ENCODE measurements at places on chromosomes 2 and 18.

- DNase-seq, result no peak
These were observed 121.1 kb downstream of the LAMA3 start for GRCh38 chr18:23810396-23810795.

- no peak for DNase-seq
These were observed 36.5 kb upstream of the CYTIP start for GRCh38 chr2:157480182-157480961.

DNA sequence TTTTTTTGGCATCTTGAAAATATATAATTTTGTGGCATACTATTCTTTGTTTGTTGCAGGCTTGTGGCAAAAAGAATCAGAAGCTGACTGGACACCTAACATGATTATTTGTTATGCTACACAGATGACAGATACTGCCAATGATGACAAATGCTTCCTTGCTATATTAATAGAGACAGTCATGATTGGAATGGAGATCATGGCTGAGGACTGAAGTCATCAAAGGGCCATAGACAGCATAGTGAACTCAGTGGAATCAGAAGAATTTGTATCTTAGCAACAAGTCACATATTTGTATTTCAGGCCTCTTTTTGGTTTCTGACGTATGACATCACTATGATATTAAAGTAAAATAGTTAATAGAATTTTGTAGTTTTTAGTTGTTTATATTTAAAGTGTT lies 1003.8 kb upstream of the DDX18 start:
- no peak for DNase-seq

- DNase-seq, result no peak
These were observed 112.1 kb downstream of the FTCDNL1 start for GRCh38 chr2:199738727-199739412.

- no peak for DNase-seq
These were observed 7.6 kb downstream of the TRIP12 start for GRCh38 chr2:229914171-229914570.

DNA sequence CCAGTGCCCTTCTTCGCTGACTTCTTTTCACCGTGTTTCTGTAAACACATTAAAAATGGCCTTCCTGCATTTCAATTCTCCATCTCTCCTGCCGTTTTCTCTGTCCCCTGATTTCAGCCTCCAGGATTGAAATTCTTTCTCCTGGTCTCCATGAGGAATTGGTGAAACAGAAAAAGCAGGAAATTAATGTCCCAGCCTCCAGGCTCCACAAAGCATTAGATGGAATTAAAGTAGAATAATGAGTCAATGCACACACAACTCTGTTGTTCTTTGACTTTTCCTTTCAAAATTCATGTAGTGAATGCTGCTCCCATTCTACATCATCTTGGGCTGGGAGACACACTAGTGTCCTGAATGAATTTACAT lies 209.5 kb downstream of the KLHL29 start:
- no peak for DNase-seq

DNA sequence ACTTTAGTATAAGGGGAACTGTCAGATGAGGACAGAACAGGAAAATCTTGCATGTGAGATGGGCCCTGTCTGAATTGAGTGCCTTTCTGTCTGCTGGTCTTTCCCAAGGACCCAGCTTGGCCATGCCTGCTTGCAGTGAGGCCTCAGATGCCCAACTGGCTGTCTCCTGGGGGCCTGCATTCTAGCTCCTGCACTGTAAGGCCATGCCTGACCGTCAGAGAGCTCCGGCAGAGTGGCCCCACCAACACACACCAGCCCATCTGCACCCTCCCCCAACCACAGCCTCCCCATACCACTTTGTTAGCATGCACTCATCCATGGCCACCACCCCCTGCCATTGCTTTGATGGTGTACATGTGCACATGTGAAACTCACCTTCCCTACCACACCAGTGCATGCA lies 190.4 kb upstream of the RPRM start:
- no peak for DNase-seq

DNA sequence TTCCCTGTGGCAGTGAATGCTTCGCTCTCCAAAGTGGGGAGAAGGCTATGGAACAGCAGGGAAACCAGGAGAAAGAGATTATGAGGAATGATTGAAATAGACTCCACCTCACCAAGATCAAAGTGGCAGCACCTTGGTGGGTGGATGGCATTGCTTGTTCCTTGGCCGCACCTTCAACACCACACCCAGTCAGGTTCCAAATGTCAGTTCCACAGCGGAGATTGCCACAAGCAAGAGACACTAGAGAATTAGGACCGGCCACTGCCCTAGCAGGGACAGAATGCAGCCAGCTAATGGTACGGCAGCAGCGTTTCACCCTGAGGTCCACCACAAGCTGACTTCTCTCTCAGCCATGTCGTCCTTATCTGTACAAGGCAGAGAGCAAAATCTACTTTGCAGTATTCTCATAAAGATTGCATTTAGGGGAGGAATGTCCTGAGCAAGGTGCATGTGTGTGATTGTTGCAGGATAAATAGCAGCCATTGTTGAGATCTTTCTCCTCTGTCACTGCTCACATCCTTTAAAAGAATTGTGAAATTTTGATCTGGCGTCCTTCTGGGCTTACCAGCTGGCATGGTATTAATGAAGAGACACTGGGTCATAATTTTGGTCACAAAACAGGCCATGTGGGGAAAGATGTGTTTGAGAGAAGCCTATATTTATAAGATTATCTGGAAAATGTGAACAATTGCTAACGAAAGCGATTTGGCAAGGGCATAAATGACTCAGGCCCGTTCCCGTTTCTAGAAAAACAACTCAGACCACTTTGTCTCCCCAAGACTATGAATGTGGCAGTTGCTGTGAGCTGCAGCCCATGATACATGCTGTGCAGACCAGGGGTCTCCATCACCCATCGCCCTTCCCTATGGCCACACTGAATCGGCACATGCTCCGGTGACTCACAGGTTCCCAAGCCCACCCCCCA lies 228.6 kb upstream of the ID2 start:
- DNase-seq, result no peak

- DNase-seq, result no peak
These were observed 489.1 kb upstream of the LRATD1 start for GRCh38 chr2:14143435-14143834.

DNA sequence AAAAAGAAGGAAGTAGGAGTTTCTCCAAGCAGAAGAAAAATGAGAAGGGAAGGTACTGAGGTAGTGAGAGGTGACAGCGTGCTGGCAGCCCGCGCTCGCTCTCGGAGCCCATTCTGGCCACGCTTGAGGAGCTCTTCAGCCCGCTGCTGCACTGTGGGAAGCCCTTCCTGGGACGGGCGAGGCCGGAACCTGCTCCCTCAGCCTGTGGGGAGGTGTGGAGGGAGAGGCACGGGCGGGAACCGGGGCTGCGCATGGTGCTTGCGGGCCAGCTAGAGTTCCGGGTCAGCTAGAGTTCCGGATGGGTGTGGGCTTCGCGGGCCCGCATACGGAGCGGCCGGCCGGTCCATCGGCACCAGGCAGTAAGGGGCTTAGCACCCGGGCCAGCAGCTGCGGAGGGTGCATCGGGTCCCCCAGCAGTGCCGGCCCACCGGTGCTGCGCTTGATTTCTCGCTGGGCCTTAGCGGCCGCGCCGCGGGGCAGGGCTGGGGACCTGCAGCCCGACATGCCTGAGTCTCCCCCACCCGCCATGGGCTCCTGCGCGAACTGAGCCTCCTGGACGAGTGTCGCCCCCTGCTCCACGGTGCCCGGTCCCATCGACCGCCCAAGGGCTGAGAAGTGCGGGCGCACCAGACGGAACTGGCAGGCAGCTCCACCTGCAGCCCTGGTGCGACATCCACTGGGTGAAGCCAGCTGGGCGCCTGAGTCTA lies 11.1 kb upstream of the CYS1 start:
- DNase-seq, result peak; percentile 54

GRCh38 chr2:138707392-138708074 lies 72.7 kb downstream of the NXPH2 start:
- no peak for DNase-seq

DNA sequence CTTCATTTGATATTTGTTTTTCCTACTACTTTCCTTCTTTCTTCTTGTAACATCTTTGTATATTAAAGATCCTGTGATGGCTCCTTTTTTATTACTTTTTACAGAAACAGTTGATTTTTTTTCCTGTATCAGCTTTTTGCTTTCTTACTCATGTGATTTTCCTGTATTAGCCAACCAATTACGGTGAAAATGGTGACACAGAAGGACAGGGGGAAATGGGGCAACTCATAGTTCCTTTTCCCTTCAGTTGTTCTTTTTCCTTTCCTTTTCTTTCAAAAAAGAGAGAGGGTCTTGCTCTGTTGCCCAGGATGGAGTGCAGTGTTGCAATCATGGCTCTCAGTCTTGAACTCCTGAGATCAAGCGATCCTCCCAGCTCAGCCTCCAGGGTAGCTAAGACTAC lies 117.8 kb downstream of the ATL2 start:
- no peak for DNase-seq

GRCh38 chr2:6499691-6500090 lies 366.0 kb downstream of the CMPK2 start:
- no peak for DNase-seq

DNA sequence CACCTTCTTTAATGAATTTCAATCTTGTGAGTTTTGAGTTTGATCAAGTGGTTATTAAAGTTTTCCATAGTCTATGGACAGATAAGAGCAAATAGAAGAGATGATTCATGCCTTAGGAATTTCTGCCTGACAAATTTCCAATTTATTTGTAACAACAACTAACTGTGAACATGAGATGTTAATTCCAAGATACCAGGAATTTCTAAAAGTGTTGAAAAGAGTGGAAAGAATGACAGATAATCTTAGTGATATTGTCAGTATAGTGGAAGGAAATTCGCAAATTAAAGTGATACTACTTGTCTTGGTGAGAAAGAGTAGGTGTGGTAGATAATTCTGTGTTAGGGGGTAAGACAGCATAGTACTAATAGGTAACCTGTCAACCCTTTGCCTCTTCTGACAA lies 82.4 kb downstream of the AGPS start:
- no peak for DNase-seq

DNA sequence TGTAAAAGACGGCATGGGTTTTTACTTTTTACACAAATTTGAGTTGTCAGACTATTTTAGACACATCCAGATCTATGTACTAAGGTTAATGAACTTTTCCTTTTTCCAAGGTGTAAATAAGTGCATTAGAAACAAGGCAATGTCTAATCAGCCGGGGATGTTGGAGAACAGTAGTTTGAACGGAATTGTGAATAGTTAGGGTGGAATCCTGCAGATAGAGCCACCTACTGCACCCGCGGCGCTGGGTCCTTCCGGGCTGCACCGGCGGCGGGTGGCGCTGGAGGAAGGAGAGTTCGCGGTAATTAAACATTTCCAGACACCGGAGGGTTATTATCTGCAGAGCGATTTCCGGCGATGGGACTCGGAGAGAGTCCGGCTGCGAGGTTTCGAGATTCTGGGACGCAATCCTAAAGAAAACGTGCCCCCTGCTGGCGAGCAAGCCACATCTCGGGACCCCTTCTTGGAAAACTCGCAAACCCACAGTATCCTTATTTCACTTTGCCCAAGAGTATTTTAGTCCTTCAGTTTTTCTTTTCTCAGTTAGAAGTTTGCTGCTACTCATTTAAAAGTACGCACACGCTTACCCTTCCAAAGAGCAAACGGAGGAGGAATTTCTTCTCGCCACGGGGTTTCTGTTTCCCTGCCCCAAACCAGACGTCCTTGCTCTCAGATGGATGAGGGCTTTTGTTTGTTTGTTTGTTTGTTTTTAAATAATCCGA lies 4.5 kb upstream of the OSR1 start:
- DNase-seq, result no peak

DNA sequence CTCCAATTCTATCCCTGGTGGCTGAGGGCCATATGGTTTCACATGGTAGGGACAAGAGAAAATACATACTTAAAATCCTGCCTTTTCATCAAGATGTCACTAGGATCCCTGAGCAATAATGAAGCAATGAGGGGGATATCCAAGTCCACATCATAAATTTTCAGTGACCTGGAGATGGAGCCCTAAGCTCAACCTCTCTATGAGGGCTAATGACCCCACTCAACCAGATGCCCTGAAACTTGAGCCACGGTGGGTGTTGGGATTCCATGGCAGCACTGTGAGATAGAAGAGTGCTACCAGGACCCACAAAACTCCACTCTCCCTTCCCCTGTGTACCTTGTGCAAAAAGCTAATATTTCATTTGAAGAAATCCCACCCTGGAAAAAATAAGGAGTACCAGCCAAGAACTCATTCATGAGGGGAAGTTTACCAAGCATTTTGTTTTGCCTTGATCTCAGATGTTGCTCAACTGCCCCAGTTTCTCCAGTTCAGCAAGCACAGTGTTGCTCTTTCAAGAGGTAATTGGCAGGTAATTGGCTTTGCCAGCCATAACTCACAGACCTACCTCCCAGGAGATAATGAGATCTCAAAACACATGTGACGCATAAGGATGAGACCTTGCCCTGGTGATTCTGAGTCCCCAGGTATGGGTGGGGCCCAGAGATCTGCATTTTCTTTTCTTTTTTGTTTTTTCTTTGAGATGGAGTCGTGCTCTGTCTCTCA lies 51.0 kb upstream of the TTC39C start:
- no peak for DNase-seq

GRCh38 chr2:56580242-56580641 lies 396.5 kb downstream of the CCDC85A start:
- DNase-seq, result no peak

GRCh38 chr2:115867024-115867423 lies 1424.6 kb downstream of the DPP10 start:
- no peak for DNase-seq

DNA sequence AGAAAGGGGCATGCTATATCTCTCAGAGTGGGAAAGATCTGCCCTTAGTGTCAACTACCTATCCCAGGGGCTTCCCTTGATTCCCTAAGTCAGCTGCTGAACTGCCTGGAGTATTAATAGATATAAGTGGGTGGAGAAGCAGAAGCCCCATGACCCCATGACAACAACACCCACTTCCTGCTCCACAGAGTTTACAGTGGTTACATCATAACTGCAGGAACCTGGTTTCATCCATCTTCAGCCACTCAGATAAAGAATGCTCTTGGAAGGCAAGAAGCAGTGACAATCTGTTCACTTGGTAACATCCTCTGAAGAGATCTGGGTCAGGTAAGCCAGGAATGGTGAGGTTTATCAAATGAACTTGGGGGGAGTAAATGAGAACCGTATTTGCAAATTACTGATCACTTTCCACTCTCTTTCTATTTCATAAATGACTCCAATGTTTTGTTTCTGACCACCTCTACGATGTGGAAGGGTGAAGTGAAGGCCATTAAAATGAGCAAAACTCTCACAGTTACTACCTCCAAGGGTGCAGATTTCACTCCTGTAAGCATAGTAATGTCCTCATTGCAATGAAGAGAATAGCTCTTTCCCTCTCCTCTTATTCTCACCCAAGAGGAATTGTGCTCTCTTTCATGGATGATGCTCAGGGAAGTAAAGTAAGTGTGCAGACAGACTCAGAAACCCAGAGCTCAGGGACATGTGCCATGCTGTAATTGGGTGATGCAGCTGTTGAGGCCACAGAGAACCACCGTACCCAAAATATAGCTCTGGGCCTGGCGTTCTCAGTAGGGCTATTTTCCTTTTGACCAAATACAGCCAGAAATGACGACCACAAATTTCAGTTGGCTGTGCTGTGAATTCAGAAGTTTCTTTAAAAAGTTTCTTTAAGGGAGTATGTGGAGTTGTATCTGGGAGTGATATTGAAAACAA lies 192.8 kb upstream of the APCDD1 start:
- no peak for DNase-seq

- DNase-seq, result no peak
These were observed 160.6 kb downstream of the METTL4 start for GRCh38 chr18:2410688-2411087.

Data from activated CD8-positive, alpha-beta memory T cell treated with anti-CD3 and anti-CD28 coated beads, Interleukin-2, amount 50 U/mL, for 48 hours (primary cell).